ENCODE measurements at places on chromosomes 13 and 19. TPM values are rescaled to one million over a fixed set of nuclear protein-coding genes. Genes with fewer than 3 reads are reported as not detected.

PRR22 gene
- total RNA-seq: 4.1 TPM

GPR12 gene
- not detected for total RNA-seq

SIGLEC12 gene
- 0.43 TPM for total RNA-seq

ZNF69 gene
- total RNA-seq: 25.5 TPM

CRB3 gene
- total RNA-seq: 75.9 TPM

ZSWIM4 gene
- 11.2 TPM for total RNA-seq

All from mucosa of gallbladder (tissue), 1 donor.